ENCODE measurements at places on chromosomes 16 and 17. TPM values are rescaled to one million over a fixed set of nuclear protein-coding genes. Genes with fewer than 3 reads are reported as not detected.

DNA sequence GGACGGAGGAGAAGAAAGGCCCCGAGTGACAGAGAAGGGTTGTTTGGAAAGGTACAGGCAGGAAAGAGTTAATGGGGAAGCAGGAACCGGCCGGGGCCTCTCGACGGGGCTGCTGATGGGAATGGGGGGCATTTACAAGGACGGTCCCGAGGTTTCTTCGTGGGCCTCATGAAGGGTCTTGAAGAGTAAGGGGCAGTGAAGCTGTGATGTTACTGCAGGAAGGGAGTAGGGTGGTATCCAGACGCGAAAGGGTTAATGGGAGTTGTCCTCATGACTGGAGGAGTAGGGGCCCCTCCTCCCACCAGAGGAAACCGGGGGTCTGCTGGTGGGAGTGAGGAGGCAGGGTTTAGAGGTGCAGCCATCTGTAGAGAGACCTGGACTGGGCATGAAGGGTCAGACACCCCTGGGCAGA lies 481 bp downstream of the PDK2 start:
- H3K27ac ChIP-seq, result peak overlapping the region; percentile 65
- peaks cover 21% of the 10 kb centered on the region for H3K4me1 ChIP-seq
- no peaks in the 10 kb centered on the region for H3K36me3 ChIP-seq
- H3K4me3 ChIP-seq, result peak overlapping the region; percentile 91
- peak; percentile 33 for DNase-seq
- no peaks in the 10 kb centered on the region for H3K27me3 ChIP-seq

DNA sequence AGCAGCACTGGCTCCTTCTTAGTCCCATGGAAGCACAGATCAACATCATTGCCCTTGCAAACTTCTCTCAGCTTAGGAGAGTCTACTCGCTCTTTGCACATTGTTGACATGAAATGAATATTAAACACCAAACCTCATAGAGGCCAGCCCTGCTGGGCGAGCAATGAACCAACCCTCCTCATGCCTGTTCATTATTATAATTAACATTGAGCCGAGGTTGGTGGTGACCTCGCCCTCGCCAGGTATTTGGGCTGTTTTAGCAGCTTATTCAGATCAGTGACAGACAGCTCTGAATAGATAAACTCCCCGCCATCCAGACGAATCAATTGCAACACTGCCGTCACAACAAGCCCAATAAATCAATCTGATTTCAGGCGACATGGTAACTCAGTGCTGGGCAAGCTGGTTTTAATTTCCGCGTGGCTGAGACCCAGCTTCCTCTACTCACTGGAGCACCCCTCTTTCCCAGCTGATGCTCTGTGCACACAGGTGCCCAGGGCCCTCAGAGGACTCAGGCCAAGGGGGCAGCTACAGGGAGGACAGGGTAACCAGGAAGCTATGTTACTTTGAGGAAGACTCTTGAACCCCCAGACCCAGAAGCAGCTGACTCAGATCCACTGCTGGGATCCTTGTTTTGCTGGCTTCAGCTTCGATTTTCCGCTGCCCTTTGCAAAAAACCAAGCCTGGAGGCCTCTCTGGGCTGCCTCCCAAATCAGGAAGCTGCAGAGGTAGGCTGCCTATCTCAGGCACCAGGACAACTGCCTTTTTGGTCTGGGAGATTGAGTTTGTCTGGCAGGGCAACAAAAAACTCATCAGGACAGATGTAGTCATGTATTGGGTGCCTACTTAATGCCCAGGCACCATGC lies 10.7 kb upstream of the SEZ6 start:
- H3K36me3 ChIP-seq, result no peaks in the 10 kb centered on the region
- DNase-seq, result no peak
- H3K4me3 ChIP-seq, result no peak overlapping the region
- no peak overlapping the region for H3K27ac ChIP-seq
- peaks cover 8% of the 10 kb centered on the region for H3K4me1 ChIP-seq
- H3K27me3 ChIP-seq, result peaks cover 69% of the 10 kb centered on the region

The MT1H gene
- not detected for total RNA-seq

- no peak overlapping the region for H3K4me3 ChIP-seq
- H3K27ac ChIP-seq, result no peak overlapping the region
- H3K27me3 ChIP-seq, result no peaks in the 10 kb centered on the region
- no peaks in the 10 kb centered on the region for H3K36me3 ChIP-seq
- no peaks in the 10 kb centered on the region for H3K4me1 ChIP-seq
- no peak for DNase-seq
Measured at GRCh38 chr17:63333869-63334268, 112.2 kb downstream of the CYB561 start.

DNA sequence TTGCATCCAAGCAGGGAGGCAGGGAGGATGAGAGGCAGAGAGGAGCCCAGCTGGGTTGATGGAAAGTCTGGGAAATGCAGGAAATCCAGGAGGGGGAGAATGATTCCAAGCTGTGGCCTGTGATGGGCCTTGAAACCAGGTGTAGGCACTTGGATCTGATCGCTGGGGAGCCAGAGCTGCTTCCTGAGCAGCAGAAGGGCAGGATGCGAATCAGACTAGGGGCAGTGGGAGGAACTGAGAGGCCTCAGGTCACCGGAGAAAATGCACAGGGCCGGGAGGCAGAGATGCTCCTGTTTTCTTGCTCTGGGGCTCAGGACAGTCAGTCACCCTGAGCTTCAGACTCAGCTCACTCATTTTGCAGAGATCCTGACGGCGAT lies 29.6 kb upstream of the MEOX1 start:
- H3K4me3 ChIP-seq, result no peak overlapping the region
- H3K4me1 ChIP-seq, result peaks cover 5% of the 10 kb centered on the region
- H3K27me3 ChIP-seq, result no peaks in the 10 kb centered on the region
- no peak overlapping the region for H3K27ac ChIP-seq
- no peak for DNase-seq
- H3K36me3 ChIP-seq, result no peaks in the 10 kb centered on the region
